ENCODE measurements at places on chromosomes 5 and 9.

- DNase-seq: no peak
These were observed 64.2 kb downstream of the FGF18 start for GRCh38 chr5:171483551-171484135.

- DNase-seq: no peak
These were observed 44.6 kb downstream of the BTNL9 start for GRCh38 chr5:181084621-181085195.

DNA sequence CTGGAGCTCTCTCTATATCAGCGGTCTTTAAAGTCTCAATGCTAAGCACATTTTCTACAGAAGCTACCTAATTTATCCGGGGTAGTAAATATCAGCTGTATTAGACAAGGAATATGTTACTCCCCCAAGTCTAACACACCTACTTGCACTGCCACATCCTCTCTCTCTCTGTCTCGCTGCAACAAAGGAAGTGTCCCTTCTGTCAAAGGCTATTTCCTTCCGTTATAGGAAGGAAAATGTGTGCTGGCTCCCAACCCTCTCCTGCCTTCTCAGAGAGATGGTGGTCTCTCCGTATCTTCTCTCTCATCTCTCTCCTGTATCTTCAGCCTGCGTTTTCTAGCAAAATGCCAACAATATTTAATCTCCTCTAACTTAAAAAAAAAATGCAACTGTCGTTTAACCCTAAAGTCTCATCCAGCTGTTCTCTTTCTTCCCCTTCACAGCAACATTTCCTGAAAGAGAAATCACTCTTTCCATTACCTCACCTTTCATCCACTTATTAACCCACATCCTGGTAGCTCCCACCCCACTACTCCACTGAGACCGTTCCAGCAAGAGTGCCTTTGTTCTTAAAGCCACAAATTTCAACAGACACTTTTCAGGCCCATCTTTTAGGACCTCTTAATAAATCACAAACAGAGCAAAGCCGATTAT is 2.3 kb downstream of the TTF1 start:
- peak; percentile 21 for DNase-seq

GRCh38 chr5:160565376-160565775 is 143.7 kb downstream of the PTTG1 start:
- no peak for DNase-seq

GRCh38 chr9:135341612-135342169 is 137.9 kb upstream of the PPP1R26 start:
- DNase-seq: no peak

GRCh38 chr5:4581289-4581688 is 558.8 kb upstream of the ADAMTS16 start:
- no peak for DNase-seq

DNA sequence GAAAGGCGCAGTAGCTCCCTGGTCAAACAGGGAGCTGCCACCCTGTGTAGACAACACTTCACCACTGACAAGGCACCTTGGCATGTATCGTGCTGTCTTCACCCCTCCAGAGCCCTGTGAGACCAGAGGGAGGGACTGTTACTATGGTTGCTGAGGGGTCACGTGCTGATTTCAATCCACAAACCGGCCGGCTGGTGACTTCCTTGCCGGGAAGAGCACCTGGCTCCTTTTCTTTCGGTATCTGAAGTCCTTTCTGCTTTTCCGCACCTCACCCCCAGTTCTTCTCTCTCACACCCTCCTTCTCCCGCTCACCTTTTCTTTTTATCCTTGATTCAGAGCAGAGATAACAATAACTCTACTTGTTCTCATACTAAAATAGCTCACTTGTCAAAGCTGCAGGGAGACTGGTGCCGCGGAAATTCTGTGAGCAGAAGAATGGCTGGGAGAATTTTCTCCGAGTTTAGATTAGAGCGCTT is 327.2 kb downstream of the ZSWIM6 start:
- DNase-seq: no peak

DNA sequence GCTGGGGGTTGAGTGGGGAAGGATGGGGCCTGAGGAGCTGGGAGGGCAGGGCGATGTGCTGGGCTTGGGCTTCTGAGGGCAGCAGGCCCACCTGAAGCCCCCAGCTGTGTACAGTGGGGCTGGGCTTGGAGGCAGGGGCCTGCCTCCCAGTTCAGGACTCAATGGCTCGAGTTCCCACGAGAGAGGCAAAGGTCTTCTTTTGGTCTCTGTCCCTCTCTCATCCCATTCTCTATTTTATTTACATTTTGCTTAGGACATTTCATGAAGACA is 180.6 kb downstream of the MACROH2A1 start:
- DNase-seq: no peak

GRCh38 chr5:120007598-120007997 is 378.2 kb downstream of the FAM170A start:
- no peak for DNase-seq

GRCh38 chr5:178074266-178074952 is 38.9 kb upstream of the N4BP3 start:
- DNase-seq: peak; percentile 79
